ENCODE measurements at places on chromosomes 7 and 10.

GRCh38 chr7:139557857-139558581, 34.5 kb downstream of the CLEC2L start:
- no peak for DNase-seq

DNA sequence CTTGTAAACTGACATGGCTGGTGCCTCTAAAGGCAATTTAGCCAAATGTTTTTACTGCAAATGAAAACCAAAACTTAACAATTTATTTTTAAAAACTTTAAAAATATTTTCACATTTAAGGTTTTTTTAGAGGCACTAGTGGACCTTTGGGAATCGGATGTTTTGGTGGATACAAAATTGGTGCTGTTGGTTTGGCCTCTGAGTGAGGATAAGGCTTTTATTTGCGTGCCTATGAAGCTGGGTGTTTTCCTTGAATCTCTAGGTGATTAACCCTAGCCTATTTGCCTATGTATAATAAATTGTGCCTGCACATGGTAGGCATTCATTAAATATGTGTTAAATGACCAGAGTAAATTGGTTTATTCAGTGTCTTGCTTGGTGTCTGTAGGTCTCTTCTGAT, 2.9 kb upstream of the SGCE start:
- DNase-seq: no peak

DNA sequence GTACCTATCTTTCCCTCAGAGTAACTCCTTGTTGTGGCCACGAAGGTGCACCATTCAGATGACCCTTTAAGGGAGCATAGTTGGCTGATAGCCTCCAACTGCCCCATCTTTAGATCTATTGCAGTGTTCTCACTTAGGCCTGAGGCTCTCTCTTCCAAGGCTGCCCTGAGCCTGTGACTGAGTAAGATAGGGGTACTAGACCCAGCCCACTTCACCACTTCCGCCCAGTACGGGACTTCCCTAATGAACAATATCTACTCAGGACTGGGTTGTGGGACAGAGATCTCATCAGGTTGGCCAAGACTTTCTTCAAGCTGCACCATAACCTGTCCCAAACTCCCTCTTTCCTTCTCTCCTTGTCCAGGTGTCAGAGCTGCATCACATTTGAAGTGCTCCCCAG, 5.7 kb upstream of the GNAI1 start:
- no peak for DNase-seq

DNA sequence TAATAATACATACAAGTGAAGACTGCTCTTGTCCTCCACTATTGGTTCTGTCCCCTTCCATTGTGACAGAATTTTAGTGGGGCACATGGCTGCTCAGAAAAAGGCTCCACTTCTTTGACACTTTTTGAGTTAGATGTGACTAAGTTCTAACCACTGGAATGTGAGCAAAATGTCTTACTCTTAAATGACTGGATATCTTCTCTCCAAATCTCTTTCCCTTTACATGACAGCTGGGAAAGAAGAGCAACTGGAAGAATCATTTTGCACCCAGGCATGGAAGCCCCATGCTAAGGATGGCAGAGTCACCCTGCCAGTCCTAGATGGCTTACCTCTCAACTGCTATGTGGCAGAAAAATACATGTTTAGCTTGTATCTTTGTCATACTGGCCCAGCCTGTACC, 97.7 kb downstream of the CACNA2D1 start:
- no peak for DNase-seq

- no peak for DNase-seq
These were observed 74.3 kb downstream of the GFRA1 start for GRCh38 chr10:116198676-116199035.

GRCh38 chr7:51666751-51667150, 350.1 kb upstream of the COBL start:
- DNase-seq: no peak

- DNase-seq: no peak
These were observed 10.3 kb upstream of the TSPAN13 start for GRCh38 chr7:16743236-16743635.

GRCh38 chr7:70165477-70166170, 567.3 kb downstream of the AUTS2 start:
- DNase-seq: no peak

GRCh38 chr7:93563584-93563983, 10.9 kb downstream of the CALCR start:
- DNase-seq: no peak

- no peak for DNase-seq
These were observed 68.3 kb downstream of the BMS1 start for GRCh38 chr10:42850931-42851330.

DNA sequence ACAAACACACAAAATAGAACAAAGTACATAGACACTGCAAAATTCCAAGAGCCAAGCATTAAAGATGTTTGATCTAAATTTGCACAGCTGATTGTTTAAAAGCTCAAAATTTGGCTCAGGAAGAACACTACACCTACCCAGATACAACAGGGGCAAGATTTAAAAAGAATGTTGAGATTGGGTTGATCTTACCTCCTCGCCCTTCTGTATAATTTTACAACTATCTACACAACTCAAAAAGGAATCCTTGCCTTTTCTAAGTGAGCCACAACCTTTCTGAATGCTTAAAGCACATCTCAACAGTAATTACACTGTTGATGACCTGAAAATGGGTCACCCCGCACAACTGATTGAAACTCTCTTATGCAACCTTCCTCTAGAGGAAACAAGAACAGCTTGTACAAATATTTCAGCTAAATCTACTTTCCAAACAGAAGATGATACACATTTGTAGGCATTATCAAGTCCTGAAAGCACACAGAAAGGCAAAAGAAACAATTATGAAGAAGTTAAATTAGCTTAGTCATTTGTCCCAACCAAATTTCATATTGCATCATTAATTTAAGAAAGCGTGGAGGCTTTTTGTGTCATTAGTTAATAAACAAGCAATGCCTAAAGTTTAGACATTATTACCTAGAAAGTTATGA, 75.5 kb downstream of the UBE2H start:
- DNase-seq: no peak

Measured in NAMALWA (cell line).